ENCODE measurements at places on chromosomes 11 and 22.

GRCh38 chr11:88315981-88316441, 21.5 kb downstream of the CTSC start:
- DNase-seq: no peak

DNA sequence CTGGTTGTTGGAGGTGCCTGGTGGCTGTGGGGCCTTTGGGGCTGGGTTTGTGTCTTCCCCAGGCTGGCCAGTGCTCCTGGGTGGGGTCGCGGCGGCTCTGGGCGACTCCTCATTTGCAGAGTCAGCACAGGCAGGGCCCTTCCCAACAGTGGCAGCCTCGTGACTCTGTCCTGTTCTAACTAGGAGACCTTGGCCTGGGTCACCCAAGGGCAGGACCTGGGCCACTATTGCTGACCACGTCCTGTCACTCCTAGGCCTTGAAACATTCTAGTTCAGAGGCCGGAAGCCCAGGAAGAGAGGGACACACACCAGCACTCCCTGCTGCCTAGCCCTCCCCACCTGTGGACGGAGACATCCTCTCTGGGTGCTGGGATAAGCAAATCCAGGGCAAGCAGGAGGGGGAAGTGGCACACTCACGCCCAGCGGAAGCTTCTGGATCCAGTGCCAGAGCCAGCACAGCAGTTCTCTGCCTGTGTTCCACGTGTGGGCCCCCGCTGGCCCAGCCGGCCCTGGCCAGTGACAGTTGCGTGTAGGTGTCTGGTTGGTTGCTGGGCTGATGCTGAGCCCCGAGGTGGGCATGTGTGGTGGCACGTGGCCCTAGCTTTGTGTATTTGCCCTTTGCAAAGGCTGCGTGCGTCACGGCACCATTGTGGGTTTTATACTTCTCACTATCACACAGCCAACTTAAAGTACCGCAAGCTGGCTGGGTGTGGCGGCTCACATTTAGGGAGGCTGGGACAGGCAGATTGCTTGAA, 4.3 kb upstream of the CHID1 start:
- no peak for DNase-seq

- DNase-seq: no peak
These were observed 137.6 kb downstream of the CD44 start for GRCh38 chr11:35276396-35277145.

GRCh38 chr11:119509969-119510401, 87.0 kb upstream of the THY1 start:
- DNase-seq: no peak

- no peak for DNase-seq
These were observed 60.8 kb upstream of the PDE3B start for GRCh38 chr11:14582793-14583192.

- no peak for DNase-seq
These were observed 565 bp downstream of the GAS2L1 start for GRCh38 chr22:29306835-29307595.

- no peak for DNase-seq
These were observed 1277.5 kb upstream of the CNTN5 start for GRCh38 chr11:97743205-97743742.

- no peak for DNase-seq
These were observed 28.3 kb upstream of the USP47 start for GRCh38 chr11:11813288-11813962.

- no peak for DNase-seq
These were observed 17.5 kb downstream of the SULT4A1 start for GRCh38 chr22:43844560-43845545.

DNA sequence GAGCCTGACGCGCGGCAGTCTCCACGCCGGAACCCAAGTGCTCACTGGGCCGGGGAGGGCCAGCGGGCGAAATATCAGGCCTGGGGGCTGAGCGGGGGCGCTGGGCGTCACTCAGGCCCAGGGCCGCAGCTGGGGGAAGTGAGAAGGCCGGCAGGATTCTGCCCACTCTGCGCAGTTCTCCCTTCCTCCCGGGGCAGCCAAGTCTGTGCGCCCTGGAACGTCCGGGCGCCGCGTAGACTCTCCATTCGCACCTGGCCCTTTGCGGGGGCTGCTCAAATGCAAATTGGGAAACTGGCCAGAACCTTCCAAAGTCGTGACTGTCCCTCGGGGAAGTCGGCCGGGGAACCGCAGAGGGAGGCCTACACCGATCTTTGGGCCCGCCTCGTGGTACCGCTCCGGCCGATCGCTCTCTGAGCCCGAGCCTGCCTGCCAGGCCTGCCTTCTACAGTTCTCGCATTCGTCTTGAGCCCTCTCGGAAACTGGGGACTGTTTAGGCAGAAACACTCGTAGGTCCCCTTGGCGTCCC, 2.2 kb upstream of the SLC6A5 start:
- no peak for DNase-seq

- DNase-seq: no peak
These were observed 3.8 kb downstream of the AMOTL1 start for GRCh38 chr11:94771951-94772350.

DNA sequence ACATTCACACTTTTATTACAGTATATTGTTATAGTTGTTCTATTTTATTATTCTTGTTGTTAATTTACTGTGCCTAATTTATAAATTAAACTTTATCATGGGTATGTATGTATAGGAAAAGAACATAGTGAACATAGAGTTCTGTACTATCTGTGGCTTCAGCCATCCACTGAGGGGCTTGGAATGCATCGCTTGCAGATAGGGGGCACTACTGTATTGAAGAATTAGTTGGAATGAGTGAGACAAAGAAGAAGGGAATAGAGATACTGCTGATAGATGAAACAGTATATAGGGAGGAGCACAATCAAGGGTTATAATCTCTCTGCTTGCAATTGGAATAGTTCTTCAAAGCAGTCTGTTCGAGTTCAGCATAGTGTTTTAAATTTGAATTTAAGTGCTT, 432.2 kb downstream of the RAB38 start:
- no peak for DNase-seq

DNA sequence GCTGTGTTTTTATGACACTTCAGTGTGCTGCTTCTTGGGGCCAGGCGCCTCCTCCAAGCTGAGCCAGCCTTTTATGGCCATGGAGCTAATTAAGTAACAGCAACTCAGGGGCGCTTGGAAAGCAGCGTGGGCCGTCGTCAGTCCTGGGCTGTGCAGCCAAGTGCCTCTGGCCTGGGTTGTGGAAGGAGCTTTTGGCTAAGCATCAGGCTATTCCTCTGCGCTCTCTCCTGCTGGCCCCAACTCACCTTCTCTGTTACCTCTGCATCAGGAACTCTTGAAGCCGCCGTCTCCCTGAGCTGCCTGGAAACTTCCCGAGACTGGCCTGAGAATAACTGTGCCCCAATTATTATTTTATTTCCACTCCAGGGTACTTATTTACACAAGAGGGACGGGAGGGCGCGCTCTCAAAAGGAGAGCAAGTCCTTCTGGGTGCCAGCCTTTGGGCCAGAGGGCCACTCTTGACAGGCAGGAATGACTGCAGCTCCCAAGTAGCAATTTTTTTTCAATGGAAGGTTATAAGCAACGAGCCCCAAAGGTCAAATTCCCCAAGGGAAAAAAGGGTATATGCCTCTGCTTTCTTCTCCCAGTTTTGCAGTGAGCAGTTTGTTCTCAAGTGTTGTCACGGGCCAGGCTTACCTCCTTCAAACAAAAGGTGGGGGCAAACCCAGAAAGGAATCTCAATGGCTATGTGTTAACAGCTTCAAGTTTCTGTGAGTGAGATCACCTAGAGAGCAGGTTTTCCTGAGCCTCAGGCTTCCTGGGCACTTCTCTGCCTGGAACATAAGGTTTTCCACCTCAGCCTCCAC, 38.5 kb upstream of the NAV2 start:
- no peak for DNase-seq

DNA sequence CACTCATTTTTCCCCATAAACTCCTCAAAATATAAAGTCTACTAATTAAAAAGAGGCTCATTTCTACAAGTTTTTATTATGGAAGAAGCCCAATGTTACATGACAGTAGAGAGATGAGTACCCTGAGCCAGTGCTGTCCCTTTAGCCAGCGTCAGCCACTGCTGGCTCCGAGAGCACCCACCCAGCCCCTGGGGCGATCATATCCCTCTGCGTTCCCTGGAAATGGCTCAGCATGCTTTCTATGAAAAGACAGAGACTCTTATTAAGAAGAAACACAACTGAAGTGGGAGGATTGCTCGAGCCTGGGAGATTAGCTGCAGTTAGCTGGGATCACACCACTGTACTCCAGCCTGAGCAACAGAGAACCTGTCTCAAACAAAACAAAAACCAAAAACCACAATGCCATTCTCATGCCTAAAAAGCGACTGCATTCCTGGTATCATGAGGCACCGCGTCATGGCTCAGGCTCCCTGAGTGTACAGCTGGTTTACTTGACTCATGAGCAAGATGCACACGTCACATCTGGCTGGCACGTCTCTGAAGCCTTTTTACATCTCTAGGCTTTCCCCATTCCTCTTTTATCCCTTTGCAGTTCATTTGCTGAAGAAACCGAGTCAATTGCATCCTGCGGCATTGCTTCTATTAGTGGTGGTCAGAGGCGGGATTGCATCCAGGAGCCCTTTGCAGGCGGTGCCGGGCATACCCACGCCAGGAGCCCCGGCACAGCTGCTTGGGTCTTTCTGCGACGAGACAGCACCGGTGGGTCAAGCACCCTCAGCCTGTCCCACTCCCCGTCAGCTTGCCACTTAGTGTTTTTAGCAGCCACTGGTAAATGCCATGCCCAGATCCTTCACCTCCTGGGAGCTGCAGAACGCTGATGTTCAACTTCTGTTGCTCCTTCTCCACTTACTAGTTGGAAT, 119.9 kb downstream of the CTTN start:
- no peak for DNase-seq

- DNase-seq: no peak
These were observed 6.4 kb upstream of the MUC6 start for GRCh38 chr11:1042626-1043562.

GRCh38 chr22:46150034-46150654, at the start of gene PPARA:
PPARA (plus strand) TSS chr22:46150526; CDS start chr22:46198384, 47,858 bp downstream.
- DNase-seq: peak; percentile 78

DNA sequence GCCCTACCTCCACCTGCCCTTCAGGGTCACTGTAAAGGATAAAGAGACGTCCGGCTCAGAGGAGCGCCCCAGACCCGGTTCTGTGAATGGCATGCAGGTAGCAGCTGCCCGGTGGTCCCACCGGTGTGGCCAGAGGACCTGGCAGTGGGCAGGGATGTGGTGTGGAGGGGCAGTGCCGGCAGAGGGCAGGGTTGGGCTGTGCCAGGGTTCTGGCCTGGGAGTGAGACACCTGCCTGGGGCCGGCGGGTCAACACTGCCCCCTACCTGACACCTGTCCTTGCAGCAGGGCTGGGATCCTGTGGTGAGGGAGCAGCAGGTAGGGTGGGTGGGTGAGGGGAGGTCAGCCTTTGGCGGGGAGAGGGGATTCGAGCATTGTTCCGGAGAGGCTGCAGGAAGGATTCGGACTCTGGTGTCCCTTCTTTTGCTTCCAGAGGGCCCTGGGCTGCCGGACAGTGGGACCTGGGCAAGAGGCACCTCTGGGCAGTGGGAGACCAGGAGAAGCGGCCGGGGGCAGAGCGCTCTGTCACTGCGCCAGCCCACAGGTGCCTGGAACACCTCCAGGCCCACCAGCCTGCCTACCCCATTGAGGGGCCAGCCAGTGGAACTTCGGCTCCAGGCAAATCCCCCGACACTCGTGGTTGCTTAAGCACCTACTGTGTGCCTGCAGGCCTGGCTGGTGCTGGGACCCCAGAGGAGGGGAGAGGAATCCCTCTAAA, 1.6 kb upstream of the PHLDA2 start:
- DNase-seq: no peak

DNA sequence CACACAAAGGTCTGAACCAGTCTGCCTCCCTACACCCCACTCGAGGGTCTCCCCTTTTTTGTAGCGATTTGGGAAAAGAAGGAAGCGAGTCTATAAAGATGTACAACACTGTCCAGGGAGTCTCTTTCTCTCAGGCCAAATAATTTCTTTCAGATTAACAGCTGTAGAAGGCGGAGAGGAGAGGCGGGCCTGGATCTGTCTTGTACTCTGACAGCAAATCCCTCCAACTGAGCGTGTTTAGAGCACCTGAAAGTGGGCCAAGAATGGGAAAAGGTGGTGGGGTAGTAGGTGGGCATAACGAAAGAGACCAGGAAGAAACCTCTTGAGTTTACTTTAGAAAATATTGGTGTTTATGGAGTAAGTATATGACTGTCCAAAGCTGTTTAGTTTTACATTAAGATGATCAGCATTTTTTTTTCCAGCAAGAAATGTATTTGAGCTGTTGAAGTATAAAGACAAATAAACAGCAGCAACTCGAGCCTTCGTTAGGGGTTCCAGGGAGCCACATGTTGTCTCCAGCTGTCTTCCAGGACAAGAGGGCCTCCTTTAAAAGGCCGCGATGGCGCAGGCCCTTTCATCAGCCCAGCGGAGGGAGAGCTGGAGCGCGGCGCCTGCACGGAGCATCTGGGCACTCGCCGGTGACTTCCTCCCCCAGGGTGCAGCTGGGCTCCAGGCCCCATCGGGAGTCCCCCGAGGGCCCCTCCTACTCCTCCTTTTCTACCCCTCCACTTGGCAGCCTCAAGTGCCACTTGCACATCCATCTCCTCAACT, 34.9 kb downstream of the SCUBE1 start:
- DNase-seq: no peak

DNA sequence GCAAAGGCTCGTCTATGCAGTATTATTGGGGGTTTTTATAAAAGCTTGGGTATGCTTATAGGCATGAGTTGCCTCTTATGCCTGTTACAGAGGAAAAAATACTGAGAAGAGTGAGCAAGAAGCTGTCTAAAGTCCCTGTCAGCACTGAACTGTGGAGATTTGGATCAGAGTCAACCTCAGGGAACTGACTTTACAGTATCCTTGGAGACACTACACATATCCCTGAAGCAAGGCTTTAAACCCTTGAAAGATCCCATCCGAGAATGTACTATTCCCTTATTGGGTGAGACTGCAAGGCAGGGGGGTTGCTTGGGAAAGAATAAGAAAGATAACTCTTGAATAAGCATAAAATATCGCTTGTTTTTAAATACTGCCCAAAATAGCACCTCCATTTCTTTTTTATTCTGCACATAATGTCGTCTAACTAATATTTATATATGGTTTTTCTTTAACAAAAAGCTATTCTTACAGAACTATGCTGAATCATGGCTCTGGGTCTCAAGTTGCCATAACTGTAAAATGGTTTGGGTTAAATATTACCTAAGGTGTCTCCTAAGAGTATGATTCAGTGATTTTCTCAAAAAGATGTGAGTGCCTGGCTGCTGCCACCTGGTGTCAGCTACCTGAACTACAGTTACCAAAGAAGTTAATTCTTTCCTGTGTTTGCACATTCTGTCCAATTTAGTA, 1062.8 kb downstream of the DLG2 start:
- peak; percentile 1 for DNase-seq

- no peak for DNase-seq
These were observed 9.3 kb downstream of the KLHL35 start for GRCh38 chr11:75423721-75424120.
